WERI-Rb-1 (cell line): ENCODE measurements at places on chromosomes 3 and 15.

DNA sequence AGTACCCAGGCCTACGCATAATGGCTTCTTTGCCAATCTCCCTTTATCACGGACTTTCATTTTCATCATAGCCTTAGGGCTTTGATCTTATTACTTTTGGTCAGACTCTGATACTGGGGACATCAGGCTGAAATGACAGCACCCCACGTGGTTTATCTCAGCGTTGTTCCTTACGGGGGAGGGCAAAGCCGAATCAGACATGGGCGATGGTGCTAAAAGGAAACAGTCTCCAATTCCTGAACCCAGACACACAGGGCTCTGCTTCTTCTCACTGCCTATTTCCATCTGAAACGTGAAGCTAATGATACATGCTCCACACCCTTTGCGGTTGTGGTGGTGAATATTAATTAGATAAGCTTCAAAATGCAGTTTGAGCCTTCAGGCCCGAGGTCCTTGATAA is 59.4 kb upstream of the CD47 start:
- DNase-seq = no peak

GRCh38 chr3:108125153-108125543 is 34.3 kb upstream of the CD47 start:
- DNase-seq = no peak

DNA sequence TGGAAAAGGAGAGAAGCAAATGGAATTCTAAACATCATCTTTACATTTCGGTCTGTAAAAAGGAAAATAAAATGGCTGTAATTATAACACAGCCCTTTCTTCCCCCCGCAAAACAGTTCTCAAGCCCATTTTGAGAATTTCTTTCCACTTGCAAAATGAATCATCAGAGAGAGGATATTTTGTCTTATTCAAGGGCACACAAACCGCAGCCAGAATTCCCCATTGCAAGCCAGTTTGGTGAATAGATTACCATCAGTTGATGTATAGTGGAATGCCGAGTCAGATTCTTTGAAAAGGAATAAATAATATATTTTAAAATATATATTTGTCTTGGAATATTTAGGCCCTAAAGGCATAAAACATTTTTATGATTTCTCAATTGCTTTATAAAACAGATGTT is 420.4 kb upstream of the SEMA6D start:
- DNase-seq = no peak

GRCh38 chr15:44246521-44247268 is 41.8 kb upstream of the GOLM2 start:
- no peak for DNase-seq

DNA sequence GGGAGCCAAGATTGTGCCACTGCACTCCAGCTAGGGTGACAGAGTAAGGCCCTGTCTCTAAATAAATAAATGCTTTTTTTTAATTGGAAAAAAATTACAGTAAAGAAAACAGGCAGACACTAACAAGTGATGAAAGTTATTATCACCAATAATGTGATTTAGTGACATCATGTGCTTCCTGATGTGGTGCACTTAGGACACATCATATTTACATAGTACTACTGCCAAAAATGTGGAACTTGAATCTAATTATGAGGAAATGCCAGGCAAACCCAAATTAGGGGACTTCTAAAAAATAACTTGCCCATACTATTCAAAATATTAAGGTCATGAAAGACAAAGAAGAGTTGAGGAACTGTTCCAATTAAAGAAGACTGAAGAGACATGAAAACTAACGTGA is 30.8 kb downstream of the MAP4 start:
- DNase-seq = no peak

DNA sequence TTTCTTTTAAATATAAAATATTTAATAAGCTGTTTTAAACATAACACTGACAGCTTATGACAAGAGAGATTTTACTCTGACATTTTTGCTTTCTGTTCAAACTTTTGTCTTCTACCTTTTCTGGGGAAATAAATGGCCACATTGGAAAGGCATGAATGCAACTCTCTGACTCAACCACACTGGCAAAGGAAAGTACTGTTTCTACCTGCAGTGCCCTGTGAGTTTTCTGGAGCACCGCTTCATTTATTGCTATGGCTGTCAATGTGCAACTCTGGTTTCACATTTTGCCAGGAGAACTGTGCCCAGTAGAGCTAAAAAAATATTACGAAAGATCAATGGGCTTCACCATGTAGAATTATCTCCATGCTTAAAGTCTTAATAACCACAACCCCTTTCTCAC is 15.1 kb downstream of the PDZRN3 start:
- DNase-seq = no peak

DNA sequence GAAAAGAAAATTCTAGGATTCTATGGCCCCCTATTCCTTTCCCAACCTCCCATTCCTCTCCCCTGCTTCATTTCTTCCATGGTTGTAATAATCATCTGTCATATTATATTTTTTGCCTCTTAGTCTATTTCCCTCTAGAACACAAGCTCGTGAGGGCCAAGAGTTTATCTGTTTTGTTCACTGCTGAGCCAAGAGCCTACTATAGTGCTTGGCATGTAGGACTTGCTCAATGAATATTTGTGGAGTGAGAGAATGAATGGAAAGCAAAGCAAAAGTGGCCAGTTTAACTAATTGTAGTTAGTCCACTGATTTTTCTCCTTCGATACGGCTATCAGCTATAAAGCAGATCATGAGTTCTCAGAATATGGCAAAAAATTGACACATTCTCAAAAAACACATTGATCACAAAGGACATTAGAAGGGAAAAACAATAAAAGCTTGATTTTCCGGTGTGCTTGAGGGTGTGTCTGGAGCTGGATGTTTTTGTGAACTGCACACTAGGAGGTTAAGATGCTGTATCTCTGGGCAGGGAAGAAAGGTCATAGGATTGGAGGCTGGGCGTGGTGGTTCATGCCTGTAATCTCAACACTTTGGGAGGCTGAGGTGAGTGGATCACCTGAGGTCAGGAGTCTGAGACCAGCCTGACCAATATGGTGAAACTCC is 25.0 kb upstream of the CTSH start:
- no peak for DNase-seq

DNA sequence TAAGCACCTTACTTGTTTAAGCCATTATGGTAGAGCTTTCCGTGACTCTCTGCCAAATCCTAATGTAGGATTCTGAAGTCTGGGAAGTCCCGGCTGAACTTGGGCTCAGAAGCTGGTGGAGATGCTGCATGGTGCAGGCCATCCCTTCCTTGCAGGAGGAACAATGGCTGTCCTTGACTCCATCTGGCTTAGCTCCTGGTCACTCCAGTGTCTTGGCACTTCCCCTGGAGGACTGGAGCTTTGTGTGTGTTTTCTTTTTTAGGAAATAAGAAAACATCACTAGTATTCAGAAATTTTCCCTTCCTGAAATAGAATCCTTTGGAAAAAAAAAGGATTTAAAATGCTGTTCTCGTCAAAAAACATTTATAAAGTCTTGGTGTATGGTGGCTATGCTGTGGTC is 209.3 kb upstream of the ROPN1 start:
- no peak for DNase-seq

- DNase-seq = no peak
Measured at GRCh38 chr3:62414786-62415185, 41.4 kb upstream of the FEZF2 start.

- DNase-seq = peak; percentile 47
Measured at GRCh38 chr3:14570089-14570488, 29.9 kb upstream of the GRIP2 start.

DNA sequence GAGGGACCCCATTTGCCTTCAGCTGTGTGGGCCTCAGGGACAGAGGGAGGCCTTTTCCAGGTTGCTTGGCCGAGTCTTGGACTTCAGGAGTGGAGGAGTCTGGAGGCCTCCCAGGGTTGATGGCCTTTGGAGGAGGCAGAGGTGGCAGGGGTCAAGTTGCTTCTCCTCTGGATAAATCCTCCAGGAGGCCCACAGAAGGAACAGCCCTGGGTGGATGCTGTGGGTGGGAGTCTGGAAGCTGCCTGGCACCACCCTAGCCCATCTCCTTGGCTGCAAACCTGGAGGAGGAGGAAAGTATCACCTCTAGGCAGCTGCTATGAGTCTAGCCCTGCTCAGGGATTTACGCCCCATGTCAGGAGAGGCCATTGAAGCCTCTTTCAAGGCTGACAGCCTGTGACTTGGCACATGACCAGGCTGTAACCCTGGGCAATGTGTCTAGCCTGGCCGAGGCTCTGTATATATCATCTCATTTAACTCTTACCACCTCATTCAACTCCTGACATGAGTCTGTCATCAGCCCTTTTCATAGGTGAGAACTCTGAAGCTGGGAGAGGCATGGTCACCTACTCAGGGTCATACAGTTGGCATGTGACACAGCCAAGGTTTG is 2.9 kb upstream of the PRKCD start:
- no peak for DNase-seq

- DNase-seq = no peak
Measured at GRCh38 chr3:128004661-128005060, 47.6 kb upstream of the SEC61A1 start.

GRCh38 chr3:124779751-124780191 is 49.5 kb downstream of the UMPS start:
- DNase-seq = no peak

DNA sequence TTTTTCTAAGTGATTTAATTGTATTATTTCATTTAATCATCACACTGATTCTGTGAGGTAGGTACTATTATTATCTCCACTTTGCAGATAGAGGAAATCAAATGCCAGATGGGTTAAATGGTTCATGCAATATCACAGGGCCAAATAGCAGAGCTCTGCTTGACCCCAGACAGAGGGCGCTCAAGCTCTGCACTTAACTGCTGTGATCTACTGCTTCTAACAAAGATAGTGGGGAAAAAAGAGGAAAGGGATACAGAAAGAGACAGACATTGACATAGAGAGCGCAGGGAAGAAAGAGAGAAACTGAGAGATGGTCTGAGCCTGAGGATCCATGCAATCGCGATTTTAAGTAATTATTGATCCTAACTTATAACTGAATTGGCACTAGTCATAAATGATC is 279.1 kb upstream of the THRB start:
- DNase-seq = peak; percentile 89

DNA sequence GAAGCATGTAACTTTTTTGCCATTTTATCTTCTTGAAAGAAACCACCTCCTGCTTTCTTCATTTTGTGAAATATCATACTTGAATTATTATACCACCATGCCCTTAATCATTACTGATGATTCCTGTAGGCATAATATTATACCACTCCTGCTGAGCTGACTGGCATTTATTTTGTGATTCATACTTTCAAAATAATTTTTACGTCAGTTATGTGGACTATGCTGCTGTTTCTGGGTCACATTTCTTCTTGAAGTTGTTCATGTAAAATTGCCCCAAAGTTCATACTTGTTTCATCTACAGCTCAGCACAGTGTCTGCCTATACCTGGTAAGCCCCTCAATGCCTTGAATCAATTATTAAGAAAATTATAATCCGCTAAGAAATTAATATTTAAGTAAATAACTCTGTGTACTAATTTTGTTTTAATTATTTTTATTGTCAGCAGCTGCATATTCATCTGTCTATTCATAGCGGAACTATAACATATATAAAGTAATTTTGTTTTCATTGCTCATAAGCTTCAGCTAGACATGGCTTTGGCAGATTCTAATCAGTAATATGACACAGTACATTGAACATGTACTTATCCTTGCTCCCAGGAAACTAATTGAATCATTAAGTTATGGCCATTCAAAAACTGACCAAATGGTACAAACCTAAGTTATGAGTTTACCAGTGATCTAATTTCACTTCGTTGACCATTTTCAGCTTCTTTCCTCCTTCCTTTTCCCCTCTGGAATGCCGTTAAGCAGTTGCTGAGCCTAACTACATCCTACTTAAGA is 160.0 kb downstream of the NAALADL2 start:
- DNase-seq = no peak

DNA sequence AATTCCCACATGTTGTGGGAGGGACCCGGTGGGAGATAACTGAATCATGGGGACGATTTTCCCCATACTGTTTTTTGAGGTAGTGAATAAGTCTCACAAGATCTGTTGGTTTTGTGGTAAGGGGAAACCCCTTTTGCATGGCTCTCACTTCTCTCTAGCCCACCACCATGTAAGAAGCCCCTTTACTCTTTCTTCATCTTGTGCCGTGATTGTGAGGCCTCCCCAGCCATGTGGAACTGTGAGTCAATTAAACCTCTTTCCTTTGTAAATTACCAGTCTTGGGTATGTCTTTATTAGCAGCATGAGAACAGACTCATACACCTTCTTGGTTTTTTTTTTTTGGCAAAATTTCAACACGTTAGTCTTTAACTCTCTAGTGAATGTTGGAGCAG is 18.1 kb downstream of the ARL8B start:
- DNase-seq = no peak

- no peak for DNase-seq
Measured at GRCh38 chr3:39752751-39753150, 56.7 kb upstream of the MYRIP start.

GRCh38 chr3:38454178-38454883 is 641 bp downstream of the ACVR2B start:
- peak; percentile 34 for DNase-seq

DNA sequence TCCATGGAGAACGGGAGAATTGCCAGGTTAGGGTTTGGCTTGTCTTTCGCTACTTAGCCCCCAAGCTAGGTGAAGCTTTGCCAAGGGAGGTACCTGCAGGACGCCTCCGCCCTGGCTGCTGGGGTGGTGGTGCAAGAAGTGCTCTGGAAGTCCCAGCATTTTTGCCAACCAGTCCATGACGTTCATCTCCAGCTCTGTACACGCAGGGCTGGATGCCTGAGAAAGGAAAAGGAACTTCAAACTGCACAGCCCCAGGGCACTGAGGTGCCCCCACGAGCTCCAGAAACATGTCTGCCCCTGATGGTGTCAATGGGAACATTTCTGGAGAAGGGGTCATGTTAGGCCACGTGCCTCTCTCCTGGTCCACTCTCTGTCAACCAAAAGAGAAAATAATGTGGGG is 8.2 kb downstream of the HDC start:
- no peak for DNase-seq

DNA sequence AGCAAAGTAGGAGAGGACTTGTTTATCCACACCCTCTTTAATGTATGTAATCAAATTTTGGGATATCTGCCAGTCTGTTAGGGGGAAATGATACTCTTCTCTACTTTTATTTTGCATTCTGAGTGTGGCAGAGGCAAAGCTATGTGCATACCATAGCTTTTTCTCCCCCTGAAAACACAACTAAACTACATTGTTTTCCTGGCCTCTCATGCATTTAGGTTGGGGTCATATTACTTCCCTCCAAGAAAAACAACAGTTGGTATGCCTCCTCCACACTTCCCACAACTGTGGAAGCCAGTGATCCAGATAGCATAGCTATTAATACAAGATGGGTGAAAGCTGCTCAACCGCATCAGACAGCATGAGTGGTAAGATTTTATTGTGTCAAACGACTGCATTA is 6.9 kb downstream of the RPL15 start:
- no peak for DNase-seq

GRCh38 chr3:127686512-127686894 is 13.8 kb downstream of the ABTB1 start:
- DNase-seq = no peak

- peak; percentile 71 for DNase-seq
Measured at GRCh38 chr3:140051019-140051957, 116.3 kb downstream of the CLSTN2 start.

GRCh38 chr15:35043373-35044095 is 41.6 kb downstream of the NANOGP8 start:
- DNase-seq = no peak

- DNase-seq = no peak
Measured at GRCh38 chr15:45640616-45641015, 5.8 kb downstream of the SQOR start.
